Fibroblast of the aortic adventitia (primary cell): ENCODE measurements at places on chromosomes 5 and 9.

DNA sequence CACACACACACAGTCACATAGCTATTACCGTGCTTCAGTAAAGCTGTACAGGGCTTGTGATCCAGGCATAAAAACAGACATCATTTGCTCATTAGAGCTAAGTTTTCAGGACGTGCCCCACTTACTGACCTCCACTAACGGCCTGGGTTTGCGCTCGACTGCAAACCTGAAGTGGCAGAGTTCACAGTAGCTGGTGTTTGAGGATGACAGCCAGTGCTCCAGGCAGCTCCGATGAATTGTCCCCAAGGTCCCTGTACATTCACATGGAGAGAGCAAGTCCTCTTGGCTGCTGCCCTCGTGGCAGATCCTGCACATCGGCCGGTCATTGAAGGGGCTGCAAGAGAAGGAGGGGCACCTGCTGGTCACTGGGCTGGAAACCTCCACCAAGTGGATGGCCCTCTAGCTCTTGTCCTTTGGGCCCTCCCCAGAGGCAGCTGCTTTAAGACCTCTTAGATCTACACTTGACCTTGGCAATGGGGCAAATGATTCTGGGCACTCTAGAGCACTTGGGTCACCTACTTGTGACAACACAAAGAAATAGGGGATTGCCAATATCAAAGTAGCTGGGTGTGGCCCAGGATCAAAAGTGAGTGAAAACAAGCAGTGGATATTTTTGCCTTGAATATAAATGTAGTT lies 115.4 kb downstream of the MARCHF3 start:
- DNase-seq, result no peak

GRCh38 chr5:172541099-172541772 lies 86.9 kb upstream of the SH3PXD2B start:
- DNase-seq, result no peak

- DNase-seq, result no peak
Measured at GRCh38 chr5:105506692-105507277, 1944.2 kb upstream of the NUDT12 start.

DNA sequence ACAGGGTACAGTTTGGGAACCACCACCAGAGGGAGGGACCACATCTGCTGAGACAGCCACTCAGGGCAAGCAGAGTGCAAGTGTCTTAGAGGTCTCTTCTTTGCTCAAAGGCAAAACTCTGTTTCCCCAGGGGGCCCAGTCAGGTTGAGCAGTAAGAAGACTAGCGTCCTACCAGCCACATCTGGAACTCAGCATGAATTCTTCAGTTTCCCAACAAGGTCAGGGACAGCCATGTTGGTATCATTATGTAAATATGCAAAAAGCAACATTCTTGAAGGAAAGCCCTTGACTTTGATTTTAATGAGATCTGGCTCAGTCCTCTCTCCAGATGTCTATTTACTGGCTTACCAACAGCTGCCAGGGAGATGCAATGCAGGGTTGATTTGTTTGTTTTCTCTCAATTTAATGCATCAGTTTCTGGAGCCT lies 46.7 kb downstream of the TGFBI start:
- DNase-seq, result no peak

DNA sequence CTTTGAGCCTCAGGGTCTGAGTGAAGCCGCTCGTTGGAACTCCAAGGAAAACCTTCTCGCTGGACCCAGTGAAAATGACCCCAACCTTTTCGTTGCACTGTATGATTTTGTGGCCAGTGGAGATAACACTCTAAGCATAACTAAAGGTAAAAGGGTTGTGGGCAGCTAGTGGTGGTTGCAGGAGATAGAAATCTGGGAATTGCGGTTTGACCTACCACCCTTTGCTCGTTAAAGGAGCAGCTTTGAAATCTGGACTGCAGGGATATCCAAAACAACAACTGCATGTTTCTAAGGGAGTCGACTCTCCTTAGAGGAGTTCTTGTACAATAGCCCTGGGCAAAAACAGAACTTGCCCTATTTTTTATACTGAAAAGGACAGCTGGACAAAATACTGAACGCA lies 19.0 kb downstream of the ABL1 start:
- no peak for DNase-seq

DNA sequence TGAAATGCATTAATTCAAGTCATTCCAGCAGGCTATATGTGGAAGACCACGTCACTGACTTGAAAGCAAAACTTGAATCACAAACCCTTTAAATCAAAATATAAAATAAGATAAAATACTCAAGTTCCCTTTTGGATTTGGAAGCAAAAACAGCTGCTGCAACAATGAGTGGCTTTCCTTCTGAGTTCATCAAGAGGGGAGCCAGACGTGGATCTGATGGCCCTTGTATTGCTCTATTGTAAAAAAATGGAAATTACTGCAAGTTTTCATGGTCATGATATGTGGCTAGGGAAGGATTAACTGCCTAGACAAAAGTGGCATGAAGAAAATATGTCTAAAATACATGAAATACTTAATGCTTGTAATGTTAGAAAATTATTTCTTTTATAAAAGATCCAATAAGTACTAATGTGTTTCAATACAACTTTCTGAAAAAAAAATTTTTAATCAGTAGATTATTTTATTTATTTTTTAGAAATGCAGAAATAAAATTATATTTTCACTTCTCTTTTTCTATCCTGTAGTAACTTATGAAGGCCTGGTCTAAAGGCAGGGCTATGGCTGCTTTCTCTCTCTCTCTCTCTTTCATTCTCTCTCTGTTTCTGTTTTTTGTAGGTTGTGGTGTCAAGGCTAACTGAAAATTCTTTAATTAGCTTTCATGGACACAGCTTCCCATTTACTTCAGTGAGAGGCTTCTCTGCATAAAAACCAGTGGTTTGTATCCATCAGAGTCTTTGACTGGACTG lies 24.0 kb downstream of the LIX1 start:
- DNase-seq, result no peak

GRCh38 chr5:4128994-4129393 lies 533.4 kb downstream of the IRX1 start:
- no peak for DNase-seq

DNA sequence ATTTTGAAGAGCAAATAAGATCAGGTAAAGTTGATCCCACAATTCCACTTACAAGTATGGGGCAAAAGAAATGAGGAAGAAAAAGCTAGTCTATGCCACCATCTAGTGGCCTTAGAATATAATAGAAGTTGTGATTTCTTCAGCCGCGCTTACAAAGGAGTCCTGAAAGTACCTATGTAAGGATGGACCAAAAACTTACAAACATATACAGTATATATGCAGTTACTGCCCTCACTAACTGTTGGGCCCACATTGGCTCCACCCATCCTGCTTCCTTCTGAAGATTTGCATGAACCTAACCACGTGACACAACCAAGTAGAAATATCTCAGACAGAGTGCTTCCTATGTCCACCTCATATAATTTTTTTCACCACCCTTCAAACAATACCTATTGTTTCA lies 11.7 kb upstream of the OR13D1 start:
- DNase-seq, result peak; percentile 72

DNA sequence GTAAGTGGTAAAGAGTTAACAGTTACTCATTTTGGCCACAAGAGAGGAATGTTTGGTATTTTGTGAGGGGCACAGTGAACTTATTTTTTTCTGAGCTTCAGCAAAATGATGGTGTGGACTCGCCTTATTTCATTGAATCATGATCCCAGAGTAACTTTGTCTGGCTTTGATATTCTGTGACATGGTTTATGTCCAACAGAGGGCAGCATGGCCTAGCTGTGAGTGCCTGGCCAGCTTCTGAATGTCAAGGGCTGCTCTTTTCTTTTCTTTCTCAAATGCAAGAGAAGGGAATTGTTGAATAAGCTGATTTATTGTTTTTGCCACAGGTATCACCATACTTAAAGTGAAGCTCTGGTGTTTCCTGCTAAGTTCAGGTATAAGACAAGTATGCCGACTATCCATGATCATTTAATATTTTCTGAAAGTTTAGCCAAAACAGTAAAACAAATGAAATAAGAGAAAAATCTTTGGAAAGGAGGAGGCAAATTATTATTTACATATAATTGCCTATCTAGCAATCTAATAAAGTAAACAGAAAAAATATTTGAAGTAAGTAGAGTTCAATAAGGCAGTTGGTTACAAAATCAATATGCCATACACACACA lies 31.7 kb downstream of the MRPL22 start:
- DNase-seq, result peak; percentile 54
